ENCODE measurements at places on chromosomes 7 and 10.
A peak's percentile ranks its signal among the peaks of the same experiment; 100 is the strongest.

- no peak for DNase-seq
These were observed 643.1 kb upstream of the SEMA3D start for GRCh38 chr7:85829817-85830432.

DNA sequence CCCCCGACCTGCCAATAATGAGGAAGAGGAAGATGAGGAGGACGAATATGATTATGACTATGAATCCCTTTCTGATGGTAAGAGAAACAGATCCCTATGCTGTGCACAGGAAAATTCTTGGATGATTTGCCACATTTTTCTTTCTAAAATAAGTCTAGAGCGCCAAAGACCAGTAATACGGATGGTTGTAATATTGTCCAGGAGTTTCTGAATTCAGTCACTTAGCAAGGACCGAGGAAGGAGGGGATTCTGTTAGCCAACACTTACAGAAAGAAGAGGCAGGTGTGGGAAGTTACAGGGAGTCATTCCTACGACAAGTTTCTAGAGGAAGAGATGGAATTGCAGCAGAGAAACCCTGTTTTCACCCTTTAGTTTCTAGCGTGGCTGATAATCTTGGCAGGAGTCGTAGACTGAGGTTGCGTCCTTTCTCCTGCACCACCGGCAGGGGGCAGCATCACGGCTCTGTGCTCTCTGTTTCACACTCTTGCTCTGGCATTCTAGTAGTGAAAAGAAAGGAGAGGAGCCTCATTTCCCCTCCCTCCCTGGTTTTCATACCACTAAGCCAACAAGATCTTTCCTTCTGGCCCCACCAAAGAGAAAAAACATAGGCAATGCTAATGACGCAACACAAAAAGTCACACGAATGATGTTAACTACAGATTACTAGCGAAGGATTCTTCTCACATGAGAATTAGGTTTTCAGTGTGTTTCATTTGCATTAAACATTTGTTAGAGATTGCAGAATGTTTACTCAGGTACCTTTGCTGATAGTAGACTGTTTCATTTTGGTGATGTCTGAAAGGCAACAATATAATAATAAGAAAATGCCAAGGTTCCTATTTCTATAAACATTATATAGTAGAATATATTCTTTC, 82.7 kb downstream of the NOC3L start:
- DNase-seq, result peak; percentile 33

GRCh38 chr10:28282336-28282735, 20.5 kb downstream of the MPP7 start:
- no peak for DNase-seq

DNA sequence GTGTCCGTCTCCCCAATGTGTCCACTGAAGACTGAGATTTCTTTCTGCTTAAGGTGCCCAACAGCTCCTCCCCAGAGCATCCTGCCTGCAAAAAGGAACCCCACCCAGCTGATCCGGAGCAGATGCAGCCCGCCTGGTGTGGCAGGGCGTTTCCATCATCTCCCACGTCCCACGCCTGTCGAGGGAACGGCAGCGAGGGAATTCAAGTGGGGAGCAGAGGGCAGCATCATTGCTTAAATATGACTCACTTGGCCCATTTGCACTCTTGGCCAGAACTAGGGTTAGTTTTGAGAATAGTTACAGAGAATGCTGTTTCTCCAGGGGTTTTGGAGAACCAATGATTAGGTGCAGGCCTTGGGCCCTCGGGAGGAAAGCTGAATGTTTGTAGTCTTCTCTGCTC, 20.8 kb downstream of the VWA2 start:
- no peak for DNase-seq

DNA sequence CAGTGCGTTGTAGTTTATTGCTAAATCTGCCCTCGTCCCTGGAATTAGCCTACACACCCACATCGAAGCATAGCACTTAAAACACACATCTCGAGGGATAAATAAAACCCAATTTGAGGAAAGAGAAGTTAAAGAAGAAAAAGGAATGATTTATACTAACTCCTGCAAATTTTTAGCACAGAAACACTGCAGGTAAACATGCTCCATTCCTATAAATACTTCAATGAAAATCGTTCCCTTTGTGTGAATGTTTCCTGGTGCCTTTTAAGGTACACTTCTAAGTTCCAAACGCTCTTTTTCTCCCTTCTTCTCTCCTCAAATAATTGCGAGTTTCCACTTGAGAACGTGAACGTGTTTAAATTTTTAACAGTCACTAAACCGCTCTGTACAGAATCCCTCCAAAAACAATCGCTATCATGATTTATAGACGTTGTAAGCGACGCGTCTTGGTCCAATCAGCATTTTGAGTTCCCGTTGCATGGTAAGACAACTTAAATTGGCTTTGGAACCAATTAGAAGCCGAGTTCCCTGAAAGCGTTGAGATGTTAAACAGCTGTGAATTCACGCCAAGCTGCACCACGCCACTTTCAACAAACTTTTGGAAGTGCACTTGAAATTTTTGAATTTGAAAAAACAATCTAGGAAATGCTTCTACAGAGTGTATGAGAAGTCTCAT, 12.5 kb upstream of the EBLN1 start:
- no peak for DNase-seq

GRCh38 chr7:44454348-44454747, 36.1 kb downstream of the NUDCD3 start:
- DNase-seq, result no peak

- DNase-seq, result no peak
These were observed 6.3 kb downstream of the TRPV5 start for GRCh38 chr7:142927085-142927745.

DNA sequence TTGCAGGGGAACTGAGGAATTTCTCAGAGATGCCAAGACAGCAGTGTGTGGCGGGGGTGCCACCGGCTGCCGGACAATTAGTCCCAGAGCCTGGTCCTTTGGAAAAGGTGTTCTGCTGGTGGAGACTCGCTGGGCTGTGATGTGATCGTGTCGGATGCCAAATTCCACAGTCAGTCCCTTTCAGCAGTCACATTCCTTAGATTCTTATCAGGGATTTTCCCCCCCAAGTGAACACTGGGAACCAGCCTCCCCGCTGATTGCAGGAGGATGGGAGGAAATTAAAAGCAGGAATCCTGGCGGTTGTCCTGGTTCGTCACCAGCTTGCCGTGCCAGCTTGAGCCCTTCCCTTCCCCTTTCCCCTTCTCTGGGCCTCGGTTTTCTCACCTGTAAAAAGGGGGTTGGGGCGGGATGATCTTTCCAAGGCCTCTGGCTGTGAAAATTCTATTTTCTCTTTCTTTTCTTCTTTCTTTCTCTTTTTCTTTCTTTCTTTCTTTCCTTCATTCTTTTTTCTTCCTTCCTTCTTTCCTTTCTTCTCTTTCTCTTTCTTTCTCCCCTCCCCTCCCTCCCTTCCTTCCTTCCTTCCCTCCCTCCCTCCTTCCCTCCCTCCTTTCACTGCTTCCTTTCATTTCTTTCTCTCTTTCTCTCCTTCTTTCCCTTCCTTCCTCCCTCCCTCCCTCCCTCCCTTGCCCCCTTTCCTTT, 39.6 kb downstream of the COL26A1 start:
- DNase-seq, result no peak

- DNase-seq, result no peak
These were observed 466.1 kb upstream of the FOXK1 start for GRCh38 chr7:4216016-4216415.

- no peak for DNase-seq
These were observed 1.4 kb upstream of the C7orf57 start for GRCh38 chr7:48033922-48034321.

DNA sequence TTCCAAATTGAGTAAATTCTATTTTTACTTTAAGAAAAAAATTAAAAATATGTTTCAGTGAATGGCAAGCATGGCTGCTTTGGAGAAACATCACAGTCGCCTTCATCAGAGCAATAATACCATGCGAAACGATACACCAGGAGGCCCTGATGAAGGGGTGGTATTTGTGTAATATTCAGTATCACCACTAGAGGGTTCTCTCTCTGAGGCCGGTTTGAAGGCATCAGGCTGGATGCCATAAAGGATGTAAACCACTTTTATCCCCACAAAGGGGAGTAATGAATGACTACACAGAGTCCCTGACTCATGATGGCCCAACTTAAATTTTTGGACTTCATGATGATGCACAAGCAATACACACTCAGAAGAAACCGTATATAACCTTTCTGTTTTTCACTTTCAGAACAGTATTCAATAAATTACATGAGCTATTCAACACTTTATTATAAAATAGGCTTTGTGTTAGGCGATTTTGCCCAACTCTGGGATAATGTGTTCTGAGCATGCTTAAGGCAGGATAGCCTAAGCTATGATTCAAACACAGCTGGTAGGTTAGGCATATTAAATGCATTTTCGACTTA, 95.5 kb downstream of the PPP1R17 start:
- DNase-seq, result peak; percentile 12

DNA sequence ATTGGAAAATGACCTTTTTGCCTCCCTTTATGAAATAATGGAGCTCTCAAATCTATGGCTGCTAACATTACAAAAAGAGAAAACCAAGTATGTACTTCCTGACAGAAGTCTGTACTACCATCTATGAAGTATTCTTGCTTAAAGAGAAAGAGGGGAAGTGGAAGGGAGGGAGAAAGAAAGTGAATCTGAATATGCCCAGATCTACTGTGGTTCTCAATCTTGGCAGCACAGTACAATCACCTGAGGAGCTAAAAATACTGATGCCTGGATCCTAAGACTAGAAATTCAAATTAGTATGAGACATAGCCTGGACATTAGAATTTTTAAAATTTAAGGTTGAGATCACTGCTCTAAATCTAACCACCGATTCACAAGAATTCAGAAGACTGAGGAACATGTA, 85.2 kb downstream of the IGF2BP3 start:
- no peak for DNase-seq

DNA sequence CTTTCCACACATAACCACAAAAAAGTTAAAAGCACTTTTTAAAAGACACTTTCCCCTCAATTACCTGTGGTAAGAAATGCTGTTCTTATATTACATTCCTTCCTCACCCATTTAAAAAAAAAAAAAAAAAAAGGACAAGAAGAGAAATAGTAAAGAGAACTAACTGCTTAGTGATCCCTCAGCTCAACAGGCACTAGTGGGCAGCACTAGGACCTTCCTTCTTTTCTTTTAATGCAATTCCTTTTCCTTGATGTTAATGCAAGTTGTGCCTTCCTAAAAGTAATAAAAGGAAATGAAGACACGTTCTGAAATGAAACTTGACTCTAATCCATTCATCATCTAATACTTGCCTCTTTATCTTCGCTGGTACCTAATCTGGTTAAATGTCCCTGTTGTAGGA, 189.7 kb downstream of the TCF7L2 start:
- no peak for DNase-seq
